CD8-positive, alpha-beta memory T cell (primary cell): ENCODE measurements at places on chromosomes 7 and 10.

GRCh38 chr7:55590517-55591281 lies 18.4 kb upstream of the VOPP1 start:
- no peak for DNase-seq

- DNase-seq: no peak
These were observed 974.0 kb upstream of the GHITM start for GRCh38 chr10:83165265-83165664.

GRCh38 chr7:130963339-130963738 lies 229.3 kb upstream of the KLF14 start:
- no peak for DNase-seq

GRCh38 chr7:99558306-99559174 lies at the start of gene ZNF655:
TSS of gene ZNF655 (plus strand) at chr7:99558642. CDS start at chr7:99560560, 1,918 bp downstream.
- DNase-seq: peak; percentile 88

DNA sequence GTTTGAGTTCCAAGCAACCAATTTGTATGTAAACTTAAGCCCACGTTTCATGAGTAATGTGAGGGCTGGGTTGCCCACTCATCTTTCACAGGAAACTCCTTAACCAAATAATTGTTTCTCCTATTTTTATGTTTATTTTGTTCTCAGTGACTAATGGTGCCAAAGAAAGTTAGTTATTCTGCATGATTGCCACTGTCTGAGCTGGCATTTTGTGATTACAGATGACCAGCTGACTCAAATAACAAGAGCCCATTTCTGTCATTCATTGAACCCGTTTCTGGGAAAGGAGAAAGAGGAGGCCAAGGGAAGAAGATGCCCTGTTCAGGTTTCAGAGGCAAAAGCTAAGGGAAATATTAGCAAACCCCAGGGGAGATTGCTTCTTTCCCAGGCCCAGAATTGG lies 186.9 kb upstream of the MYO3A start:
- DNase-seq: no peak

GRCh38 chr10:110706690-110707098 lies 62.6 kb downstream of the RBM20 start:
- DNase-seq: no peak

- no peak for DNase-seq
These were observed 89.7 kb upstream of the FAM20C start for GRCh38 chr7:102721-103120.

- no peak for DNase-seq
These were observed 97.5 kb downstream of the RPS24 start for GRCh38 chr10:78130966-78131710.

- no peak for DNase-seq
These were observed 25.4 kb upstream of the CALU start for GRCh38 chr7:128713794-128714193.

GRCh38 chr7:953547-954327 lies 743 bp downstream of the ADAP1 start:
- no peak for DNase-seq

GRCh38 chr10:89478739-89479654 lies 56.4 kb downstream of the SLC16A12 start:
- DNase-seq: no peak

DNA sequence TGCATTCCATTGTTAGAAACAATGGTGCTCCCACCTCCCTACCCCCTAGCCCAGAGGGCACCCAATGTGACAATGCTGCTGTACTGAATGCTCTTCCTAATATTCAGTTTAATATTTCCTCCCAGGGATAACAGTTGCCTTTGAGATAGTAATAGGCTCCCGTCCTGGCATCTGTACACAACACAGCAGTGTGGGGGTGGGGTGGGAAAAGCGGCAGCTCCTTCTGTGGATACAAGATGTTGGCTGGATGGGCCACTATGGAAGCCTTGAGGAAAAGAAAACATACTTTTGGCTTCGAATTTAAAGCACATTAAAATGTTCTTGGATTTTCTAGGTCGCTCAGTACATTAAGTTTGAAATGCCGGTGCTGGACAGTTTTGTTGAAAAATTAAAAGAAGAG lies 9.2 kb upstream of the ZNF22 start:
- DNase-seq: no peak

GRCh38 chr10:28971764-28972163 lies 294.4 kb downstream of the BAMBI start:
- no peak for DNase-seq

DNA sequence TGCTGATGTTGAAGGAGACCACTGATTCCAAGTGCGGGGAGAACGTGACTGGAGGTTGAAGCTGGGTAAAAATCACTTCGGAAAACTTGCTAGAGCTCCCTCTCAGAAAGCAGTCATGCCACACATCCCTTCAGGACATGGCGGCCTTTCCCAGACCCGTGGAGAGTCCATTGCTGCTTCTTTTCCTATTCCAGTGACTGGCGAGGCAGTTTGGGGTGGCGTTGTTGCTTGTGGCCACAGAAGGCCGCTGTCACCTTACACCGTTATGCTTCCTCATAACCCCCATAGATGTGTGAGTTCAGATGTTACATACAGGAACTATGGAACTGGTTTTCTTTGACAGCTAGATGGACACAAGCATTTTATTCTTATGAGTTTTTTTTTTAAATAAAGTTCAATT lies 235.6 kb upstream of the POM121L12 start:
- DNase-seq: no peak

DNA sequence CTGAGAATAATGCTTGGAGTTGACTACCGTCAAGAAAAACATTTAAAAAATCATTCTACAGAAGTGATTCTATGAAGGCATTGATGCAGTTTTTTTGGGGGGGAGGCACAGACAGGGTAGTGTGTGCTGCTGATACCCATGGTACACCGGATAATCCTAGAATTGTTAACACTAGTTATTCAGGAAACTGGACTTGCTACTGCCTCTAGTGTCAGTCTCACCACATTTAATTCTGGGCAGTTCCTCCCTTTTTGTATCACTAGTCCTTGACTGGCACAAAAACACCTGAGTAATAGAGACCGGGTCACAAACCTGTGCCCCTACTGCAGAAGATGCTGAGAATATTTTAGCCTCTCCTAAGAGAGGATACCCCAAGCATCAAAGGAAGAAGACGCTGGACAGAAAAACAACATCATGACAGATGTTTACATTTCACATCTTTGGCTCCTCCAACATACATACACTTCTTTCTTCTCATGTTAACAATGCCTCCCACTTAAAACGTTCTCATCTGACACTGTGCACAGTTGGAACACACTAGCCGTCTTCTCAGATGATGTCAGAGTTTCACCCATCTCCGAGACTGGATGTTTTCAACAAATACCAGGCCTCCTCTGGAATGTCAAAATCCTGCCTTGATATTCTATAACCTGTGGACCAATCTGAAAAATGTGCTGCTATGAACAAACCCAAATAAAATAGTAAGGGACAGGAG lies 13.1 kb upstream of the TCAF1 start:
- no peak for DNase-seq

- DNase-seq: no peak
These were observed 3.0 kb upstream of the WNT2 start for GRCh38 chr7:117325836-117326235.

DNA sequence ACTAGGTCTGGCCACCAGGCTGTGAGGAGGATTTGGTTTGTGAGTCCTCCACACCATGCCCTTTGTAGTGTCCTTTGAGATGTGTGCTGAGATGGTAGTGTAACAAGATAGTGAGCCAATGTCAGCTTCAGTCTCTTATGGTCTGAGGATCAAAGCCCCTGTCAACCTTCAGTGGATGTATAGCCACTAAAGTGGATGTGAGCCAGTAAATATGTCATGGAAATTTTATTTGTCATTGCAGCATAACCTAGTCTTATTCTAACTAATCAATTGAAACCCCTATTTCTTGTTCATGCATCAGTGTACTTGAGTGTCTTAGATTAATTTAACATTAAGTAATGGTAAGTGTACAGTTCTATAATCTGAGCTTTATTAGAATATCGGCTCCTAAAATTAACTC lies 51.0 kb upstream of the WAC start:
- DNase-seq: no peak

DNA sequence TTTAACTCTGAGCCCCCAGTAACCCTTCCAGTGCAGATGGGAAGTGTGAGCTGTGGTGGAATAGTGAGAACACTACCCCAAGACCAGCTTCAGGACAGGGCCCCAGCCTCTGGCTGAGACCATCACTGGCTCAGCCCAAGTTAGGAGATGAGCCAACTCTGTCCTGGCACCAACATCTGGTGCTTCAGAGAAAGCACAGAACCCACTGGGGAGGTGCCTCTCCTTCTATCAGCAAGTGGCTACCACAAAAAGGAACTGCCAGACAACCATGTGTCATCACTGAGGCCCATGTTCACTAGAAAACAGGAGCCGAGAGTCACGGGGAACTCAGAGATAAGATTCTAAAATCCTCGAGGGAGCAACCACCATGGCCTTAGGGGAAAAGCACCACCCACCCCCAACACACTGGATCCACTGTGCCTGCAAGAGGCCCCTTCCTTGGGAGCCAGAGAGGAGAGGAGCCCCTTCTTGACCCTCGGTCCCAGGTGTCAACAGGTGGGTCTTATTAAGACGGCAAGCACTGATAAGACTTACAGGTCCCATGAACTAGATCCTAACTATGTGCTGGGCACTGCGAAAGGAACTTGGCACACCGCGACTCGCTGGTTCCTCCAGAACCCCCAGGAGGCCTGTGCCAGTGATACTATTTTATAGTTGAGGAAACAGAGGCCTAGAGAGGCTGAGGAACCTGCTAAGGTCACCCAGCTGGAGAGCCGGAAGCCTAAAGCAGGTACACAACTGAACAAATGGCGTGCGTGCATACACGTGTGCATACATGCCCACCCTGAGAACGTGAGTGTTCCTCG lies 102.7 kb downstream of the FAM53B start:
- peak; percentile 75 for DNase-seq

DNA sequence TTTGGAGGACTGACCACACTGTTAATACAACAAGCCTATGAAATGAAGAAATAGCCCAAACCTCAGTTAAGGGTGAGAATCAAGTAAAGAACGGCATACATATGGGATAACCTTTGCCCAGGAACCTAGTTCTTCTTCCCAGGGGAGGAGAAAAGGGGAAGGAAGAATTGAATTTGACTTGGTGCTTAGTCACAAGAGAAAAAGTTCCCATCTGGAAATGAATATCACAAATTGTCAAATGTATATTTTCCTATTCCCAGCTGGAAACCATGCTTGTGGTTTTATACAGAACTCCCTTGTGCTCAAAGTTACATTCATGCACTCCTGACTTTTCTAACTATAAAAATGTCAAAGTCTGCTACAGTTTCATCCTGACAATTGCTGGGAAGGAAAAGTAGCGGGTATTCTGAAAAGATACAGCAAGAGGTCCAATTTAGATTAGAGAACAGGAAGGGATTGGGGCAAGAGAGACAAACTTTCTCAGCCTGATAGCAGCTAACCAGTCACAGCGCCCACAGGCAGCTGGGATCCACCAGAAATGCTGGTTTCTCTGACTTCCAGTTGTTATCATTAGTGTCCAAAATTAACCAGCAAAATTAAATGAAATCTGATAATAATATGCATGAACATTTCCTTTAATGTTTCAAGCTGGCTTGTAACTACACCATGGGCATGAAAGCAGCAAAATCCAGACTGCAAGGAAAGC lies 18.6 kb upstream of the GSAP start:
- no peak for DNase-seq

- no peak for DNase-seq
These were observed 138.1 kb upstream of the EFCAB10 start for GRCh38 chr7:105719395-105719794.
